ENCODE measurements at places on chromosomes 2 and 18. TPM values are rescaled to one million over a fixed set of nuclear protein-coding genes. Genes with fewer than 3 reads are reported as not detected.

COLEC12 gene
- not detected for total RNA-seq

SH2D6 gene
- 2.2 TPM for total RNA-seq

POTEI gene
- not detected for total RNA-seq

SCYGR4 gene
- not detected for total RNA-seq

MEP1B gene
- not detected for total RNA-seq

AQP12B gene
- not detected for total RNA-seq

OTX1 gene
- total RNA-seq = not detected

GRCh38 chr2:38448692-38449410, 71.8 kb upstream of the ATL2 start:
- DNase-seq = no peak

- no peak for DNase-seq
These were observed 40.3 kb downstream of the PLA2R1 start for GRCh38 chr2:160022162-160022561.

DNA sequence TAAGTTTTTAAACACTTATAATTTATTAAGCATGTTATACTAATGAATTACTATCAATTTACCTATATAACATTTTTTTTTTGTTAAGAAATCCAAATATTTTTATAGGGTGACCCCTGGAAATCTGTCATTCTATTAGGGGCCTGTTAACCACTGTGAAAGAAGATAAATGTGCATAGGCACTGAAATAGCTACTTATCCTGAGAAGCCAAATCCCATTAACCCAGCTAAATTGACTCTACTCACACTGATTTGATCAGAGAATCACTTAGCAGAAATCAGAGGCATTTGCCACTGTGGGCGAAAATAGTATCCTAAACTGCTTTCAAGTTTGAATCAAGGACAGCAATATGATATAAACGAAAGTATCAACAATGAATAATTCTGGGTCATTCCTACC, 90.0 kb upstream of the GULP1 start:
- no peak for DNase-seq

DNA sequence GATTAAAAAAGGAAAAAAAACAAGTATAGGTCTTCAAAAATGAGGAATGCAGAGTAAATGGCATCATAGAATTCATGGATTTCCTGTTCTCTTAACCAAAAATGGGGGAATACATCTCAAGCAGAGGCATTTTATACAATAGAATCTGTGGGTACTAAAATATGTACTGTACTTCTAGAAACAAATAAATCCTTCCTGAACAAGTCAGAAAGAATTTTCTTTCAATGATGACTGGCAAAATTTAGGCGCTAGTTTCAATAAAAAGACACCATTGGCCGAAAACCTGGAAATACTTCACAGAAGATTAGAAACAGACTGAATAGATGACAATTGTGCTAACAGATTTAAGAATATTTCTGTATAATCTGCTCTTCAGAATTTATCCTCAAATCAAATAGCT, 15.1 kb downstream of the TRAK2 start:
- no peak for DNase-seq

DNA sequence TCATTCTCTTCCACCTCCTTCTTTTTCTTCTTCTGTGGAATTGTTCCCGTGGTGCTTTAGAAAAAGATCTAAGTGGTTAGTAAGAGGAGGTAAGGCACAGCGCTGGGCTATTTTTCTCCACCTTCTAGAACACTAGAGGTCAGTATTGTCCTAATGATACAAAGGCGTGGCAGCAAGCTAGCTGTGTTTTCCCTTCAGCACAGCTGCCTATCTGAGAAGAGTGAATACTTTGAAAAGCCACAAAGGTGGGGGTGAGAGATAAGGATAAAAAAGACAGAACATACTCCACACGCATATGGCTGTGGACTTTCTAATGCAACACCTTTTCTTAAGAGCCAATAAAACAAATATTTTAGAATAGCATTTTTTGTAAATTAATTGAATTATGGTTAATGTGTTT, 2.1 kb downstream of the CNTNAP5 start:
- DNase-seq = no peak

GRCh38 chr2:105387225-105387624, 11.6 kb downstream of the FHL2 start:
- DNase-seq = no peak

GRCh38 chr2:162149940-162150339, 2.1 kb downstream of the GCG start:
- DNase-seq = no peak

- no peak for DNase-seq
These were observed 2.9 kb upstream of the GGCX start for GRCh38 chr2:85564144-85564563.

GRCh38 chr2:36572719-36573059, 25.3 kb downstream of the FEZ2 start:
- no peak for DNase-seq

- DNase-seq = no peak
These were observed 174.2 kb downstream of the SOCS6 start for GRCh38 chr18:70463085-70463484.

Data from naive thymus-derived CD8-positive, alpha-beta T cell (primary cell).